Cardiac muscle cell (in vitro differentiated cells and primary cell): ENCODE measurements at places on chromosomes 16 and 17. TPM values are rescaled to one million over a fixed set of nuclear protein-coding genes. Genes with fewer than 3 reads are reported as not detected.

GRCh38 chr16:30185683-30186421 lies 2.5 kb downstream of the CORO1A start:
- DNase-seq = no peak

The SPOP gene
- 92.2 and 111 TPM in 2 replicates for polyA plus RNA-seq

GRCh38 chr16:75273054-75273925 lies 21.9 kb upstream of the BCAR1 start:
- no peak for DNase-seq

GRCh38 chr17:5668557-5669138 lies 84.3 kb upstream of the NLRP1 start:
- no peak for DNase-seq

DNA sequence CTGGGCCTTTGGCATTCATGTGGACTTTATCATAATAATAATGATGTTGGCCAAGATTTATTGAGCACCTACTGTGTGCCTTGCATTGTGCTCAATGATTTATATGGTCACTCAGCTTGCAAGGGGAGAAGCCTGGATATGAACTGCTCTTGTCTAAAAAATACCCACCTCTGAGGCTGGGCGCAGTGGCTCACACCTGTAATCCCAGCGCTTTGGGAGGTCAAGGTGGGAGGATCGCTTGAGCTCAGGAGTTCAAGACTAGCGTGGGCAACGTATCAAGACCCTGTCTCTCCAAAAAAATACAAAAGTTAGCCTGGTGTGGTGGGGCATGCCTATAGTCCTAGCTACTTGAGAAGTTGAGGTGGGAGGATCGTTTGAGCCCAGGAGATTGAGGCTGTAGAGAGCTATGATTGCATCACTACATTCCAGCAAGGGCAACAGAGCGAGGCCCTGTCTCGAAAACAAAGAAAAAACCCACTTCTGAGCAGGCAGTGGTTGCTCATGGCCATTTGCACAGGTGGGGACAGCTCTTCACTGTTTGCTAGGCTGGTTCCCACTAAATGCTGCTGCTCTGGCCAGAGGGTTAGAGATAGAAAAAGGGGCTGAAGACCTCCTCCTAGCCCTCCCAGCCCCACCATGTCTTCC lies 4.3 kb upstream of the ADGRG1 start:
- no peak for DNase-seq

- peak; percentile 28 for DNase-seq
Observed at GRCh38 chr17:60388742-60389141, 3.2 kb downstream of the USP32 start.

DNA sequence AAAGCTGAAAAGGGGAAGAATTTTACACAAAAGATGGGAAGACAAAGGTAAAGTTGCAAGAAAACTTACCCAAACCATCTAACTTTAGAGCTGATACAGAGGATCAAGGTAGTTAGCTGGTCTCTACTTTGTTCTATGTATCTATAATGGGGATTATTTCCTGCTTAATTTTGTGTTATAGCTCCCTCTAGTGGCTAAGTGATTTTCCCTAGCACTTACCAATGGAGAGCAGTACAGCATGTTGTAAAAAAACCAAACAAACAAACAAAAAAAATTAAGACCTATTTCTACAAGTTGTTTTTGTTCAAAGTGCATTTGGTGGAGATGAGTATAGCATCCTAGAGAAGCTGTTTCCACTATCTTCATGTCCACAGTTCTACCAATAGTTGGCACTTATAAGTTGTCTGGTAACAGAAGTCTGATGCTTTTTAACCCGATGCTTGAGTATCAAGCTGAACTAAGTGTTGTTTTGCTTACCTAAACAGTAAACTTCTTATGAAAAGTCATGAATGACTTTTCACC lies 7.5 kb downstream of the SRSF1 start:
- peak; percentile 75 for DNase-seq

GRCh38 chr16:15548482-15548891 lies 94.5 kb downstream of the MARF1 start:
- DNase-seq = no peak

The NPIPB13 gene
- 4.1 and 5.3 TPM in 2 replicates for polyA plus RNA-seq

DNA sequence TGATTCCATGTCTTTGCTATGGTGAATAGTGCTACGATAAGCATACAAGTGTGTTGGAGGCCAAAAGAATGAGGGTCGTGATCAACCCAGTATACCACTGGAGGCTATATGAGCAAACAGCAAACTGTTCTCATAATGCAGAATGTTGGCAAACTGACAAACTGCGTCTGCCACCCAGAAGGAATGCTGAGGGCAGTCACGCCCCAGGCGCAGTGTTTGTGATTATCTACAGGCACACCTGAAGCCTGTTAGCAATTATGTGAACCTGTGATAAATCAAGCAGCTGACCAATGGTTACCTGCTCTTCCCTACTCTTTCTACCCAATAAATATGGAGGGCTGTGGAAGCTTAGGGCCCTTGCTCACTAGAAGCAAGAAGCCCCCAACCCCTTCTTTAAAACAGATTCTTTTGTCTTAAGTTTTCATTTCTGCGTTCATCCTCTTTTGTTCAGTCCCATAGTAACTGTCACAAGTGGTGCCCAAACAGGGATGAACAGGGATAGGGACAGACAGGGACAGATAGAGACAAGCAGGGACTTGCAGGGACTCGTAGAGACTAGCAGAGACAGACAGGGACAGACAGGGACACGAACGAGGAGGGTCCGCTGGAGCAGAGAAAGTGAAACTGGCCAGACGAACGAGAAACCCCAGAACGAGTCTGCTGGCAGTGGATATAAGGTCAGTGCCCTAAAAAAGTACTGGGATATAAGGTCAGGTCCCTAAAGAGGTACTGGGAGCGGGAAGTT lies 25.1 kb downstream of the CD300LG start:
- no peak for DNase-seq

DNA sequence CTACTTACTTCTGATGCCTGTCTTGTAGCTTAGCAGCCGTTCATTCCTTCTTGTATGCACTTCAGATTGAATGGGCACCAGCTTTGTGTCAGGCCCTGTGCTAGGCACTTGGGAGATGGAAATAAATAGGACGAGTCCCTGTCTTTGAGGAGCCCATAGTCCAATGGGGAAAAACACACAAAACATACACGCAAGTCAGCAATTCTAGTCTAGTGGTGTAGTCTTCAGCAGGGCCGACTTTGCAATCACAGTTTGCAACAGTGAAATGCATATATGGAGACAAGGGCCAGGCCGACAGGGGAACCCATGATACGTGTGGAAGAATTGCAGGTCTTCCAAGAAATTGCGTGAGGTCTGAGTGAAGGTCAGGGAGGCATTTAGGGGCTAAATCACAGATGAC lies 262.6 kb downstream of the MAF start:
- DNase-seq = no peak

- no peak for DNase-seq
Observed at GRCh38 chr17:49978501-49978900, 9.5 kb downstream of the DLX4 start.

The NOG gene
- 18.9 and 32.7 TPM in 2 replicates for polyA plus RNA-seq

GRCh38 chr17:49494986-49495841 lies at the start of gene NGFR:
TSS of gene NGFR (plus strand) at chr17:49495293. CDS start at chr17:49495418, 125 bp downstream.
- peak; percentile 38 for DNase-seq

The RAC3 gene
- polyA plus RNA-seq = 9.9 and 16.4 TPM in 2 replicates

The ULK2 gene
- polyA plus RNA-seq = 13.3 and 20.3 TPM in 2 replicates
